ENCODE measurements at places on chromosomes 16 and 17. TPM values are rescaled to one million over a fixed set of nuclear protein-coding genes. Genes with fewer than 3 reads are reported as not detected.

- DNase-seq = peak; percentile 67
These were observed 330 bp downstream of the CASKIN2 start for GRCh38 chr17:75514919-75515495.

DNA sequence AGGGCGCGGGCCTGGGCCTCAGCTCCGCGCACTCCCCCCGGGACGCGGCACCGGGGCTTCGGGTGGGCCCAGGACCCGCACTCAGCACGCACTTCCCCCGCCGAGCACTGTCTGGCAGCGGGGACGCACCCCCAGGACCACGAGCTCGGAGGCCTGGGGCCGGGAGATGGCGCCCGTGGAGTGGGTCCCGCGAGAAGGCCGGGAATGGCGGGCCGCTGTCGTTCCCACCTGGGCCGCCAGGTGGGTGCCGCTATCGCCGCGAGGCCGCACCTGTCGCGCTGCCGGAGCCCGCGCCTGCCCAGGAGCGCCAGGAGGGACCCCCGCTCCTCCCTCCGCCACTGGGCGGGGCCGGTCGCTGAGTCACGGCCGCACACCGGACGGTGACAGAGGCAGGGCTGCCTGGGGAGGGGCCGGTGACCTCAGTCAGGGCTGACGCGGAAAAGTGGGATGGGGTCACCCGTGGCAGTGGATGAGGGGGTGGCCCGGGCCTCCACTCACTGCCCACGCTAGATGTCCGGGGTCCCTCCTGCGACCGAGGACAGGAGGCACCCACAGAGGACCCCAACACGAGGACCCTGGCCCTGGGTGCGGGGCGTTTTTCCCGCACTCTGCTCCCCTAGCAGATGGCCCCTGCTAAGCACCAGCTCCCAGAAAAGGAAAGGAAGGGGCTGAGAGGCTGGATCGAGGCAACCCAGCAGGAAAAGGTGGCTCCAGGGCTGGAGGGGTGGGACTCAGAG is 6.9 kb upstream of the ACTG1 start:
- DNase-seq = peak; percentile 78

DNA sequence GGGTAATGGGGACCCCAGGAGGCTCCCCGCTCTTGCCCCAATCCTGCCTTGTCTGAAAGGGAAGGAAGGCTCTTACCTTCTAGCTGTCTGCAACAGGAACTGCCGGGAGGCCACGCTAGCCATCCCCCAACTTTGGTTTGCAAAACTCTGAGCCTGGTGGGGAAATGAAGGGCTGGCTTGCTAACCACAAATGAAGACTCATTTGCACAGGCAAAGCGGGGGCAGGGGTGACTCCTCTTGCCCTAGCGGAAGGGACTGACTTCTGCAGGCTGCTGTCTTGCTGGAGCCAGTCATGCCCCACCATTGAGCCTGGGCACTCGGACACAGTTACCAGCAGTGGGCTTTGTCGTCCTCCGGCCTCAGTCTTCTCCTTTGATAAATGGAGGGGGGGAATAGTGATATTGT is 52.6 kb downstream of the PLCG2 start:
- DNase-seq = peak; percentile 34

- no peak for DNase-seq
These were observed 54.4 kb downstream of the PITPNC1 start for GRCh38 chr17:67431249-67432015.

- DNase-seq = no peak
These were observed 21.4 kb downstream of the TNFRSF13B start for GRCh38 chr17:16950488-16950887.

DNA sequence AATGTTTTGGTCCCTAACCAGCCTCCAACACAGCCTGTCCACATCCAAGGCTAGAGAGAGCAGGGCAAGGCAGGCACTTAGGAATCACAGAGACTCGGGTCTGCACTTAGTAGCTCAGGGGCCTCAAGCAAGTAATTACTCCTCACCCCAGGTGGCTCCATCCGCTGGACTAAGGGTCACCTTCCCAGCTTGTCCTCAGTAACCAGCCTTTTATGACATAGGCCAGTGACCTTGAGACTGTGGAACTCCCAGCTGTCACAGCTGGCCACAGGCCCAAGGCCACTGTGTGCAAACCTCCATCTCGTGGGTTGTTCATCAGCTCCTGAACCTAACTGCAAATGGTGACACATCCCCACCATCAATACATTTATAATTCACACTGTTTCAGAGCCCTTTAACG is 68.6 kb downstream of the CDYL2 start:
- no peak for DNase-seq

GRCh38 chr17:41730479-41730878 is 4.0 kb downstream of the HAP1 start:
- DNase-seq = no peak

DNA sequence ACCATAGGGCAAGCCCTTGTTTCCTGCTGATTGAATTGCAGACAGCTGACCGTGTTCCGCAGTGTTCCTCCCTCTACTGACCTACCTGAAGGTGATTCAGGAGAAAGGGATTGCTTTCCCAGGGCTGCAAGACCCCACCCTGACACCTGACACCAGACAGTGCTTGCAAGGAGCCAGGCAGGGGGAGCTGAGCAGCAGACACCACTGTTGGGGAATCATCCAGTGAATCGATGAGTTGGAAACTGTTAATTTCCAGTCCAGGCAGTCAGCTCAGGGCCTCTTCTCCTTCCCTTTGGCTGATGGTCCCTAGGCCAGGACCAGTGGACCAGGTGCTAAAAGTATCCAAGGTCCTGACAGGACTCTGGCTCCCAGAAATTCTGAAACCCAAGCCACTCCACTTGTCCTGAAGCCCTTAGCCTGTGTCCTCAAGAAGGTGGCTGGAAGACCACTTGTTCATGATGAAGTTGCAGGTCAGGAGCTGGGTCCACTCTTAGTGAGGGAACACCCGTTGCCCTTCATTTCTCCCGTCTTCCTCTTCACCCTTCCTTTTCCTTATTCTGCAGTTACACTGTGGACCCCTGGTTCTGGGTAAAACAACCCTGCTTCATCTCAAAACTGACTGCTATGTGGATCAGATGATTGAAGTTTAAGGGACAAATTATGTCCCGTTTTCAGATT is 9.5 kb upstream of the UNK start:
- peak; percentile 62 for DNase-seq

- DNase-seq = peak; percentile 83
These were observed at the start of gene TRIM65 for GRCh38 chr17:75896415-75897159. TRIM65 (minus strand) TSS chr17:75896951; CDS start chr17:75896937, 14 bp downstream.

GRCh38 chr16:4070936-4071335 is 45.3 kb downstream of the ADCY9 start:
- DNase-seq = no peak

DNA sequence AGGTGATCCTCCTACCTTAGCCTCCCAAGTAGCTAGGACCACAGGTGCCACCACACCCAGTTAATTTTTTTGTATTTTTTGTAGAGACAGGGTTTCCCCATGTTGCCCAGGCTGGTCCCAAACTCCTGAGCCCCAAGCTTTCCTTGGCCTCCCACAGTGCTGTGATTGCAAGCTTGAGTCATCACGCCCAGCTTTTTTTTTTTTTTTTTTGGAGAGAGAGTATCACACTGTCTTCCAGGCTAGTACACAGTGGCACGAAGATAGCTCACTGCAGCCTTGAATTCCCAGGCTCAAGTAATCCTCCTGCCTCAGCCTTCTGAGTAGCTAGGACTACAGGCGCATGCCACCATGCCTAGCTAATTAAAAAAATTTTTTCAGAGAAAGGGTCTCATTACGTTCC is 27.2 kb downstream of the HEATR9 start:
- no peak for DNase-seq

- DNase-seq = no peak
These were observed 2.4 kb downstream of the FOXL1 start for GRCh38 chr16:86580791-86581170.

DNA sequence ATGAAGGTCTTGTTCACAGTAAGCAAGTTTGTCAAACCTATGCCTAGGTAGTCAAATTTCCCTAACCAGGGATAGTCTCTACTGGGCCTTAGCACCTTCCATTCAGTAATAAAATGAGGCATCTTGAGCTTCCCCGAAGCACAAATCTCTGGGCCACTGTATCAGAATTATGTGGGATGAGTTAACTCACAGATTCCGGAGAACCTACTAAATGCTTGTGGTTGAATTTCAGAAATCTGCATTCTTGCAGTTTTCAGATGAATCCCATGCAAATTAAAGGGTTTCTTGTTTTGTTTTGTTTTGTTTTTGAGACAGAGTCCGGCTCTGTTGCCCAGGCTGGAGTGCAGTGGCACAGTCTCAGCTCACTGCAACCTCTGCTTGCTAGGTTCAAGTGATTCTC is 478.8 kb upstream of the HSBP1 start:
- no peak for DNase-seq

- DNase-seq = no peak
These were observed 2290.8 kb downstream of the TP53TG3F start for GRCh38 chr16:35750157-35750689.

- DNase-seq = peak; percentile 67
These were observed 12.1 kb upstream of the DCAF7 start for GRCh38 chr17:63537991-63538692.

GRCh38 chr17:57735707-57736106 is 9.4 kb downstream of the CCDC182 start:
- peak; percentile 75 for DNase-seq

GRCh38 chr17:11924076-11924475 is 73.2 kb downstream of the ZNF18 start:
- DNase-seq = no peak

DNA sequence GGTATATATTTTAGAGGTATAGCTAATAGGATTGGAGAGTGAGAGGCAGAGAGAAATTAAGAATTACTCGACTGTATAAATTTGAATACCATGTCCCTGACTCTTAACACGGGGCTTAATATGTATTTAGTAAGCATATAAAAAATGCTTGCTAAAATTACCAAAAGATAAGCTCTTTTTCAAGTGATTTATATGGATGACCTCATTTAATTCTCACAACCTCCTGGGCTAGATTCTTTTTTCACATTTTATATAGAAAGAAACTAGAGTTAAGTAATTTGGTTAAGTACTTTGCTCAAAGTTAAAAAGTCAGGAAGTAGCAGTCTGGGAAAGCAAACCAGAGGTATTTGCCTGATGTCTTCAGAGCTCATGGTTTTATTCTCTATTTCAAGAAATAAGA is 963.5 kb upstream of the SOX9 start:
- no peak for DNase-seq

DNA sequence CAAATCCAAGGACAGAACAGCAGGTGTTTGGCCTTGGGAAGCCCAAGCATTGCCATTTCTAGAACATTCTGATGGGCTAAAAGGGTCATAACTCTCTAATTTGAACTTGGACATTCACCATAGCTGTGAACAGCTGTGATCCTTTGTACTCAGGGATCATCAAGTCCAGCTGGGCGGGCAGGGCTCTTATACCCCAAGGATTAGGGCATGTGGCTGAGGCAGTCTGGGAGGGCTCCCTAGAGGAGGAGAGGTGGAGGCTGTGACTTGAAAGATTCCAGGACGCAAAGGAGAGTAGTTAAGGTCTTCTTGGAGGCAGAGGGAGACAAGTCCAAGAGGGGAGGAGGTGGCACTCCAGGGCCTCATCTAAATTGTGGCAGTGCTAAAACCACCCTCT is 233.1 kb upstream of the GSE1 start:
- no peak for DNase-seq

The EFNB3 gene
- 7.7 TPM for total RNA-seq

The EPX gene
- not detected for total RNA-seq

The NUDT16L1 gene
- total RNA-seq = 65.1 TPM

The NEUROD2 gene
- total RNA-seq = not detected

The TERB1 gene
- not detected for total RNA-seq

The NQO1 gene
- 75.9 TPM for total RNA-seq

The ERBB2 gene
- total RNA-seq = 196 TPM

The PPP1R1B gene
- total RNA-seq = 1.5 TPM

The ST6GALNAC2 gene
- total RNA-seq = not detected

The PYDC1 gene
- total RNA-seq = not detected

The GNAO1 gene
- 20.0 TPM for total RNA-seq

The ADAD2 gene
- total RNA-seq = 1.5 TPM

The MAF gene
- total RNA-seq = 2.5 TPM

The LDHD gene
- 10.6 TPM for total RNA-seq

The PTX4 gene
- not detected for total RNA-seq
